ENCODE measurements at places on chromosomes 2 and 18.

- DNase-seq, result no peak
Observed at GRCh38 chr18:26252411-26252810, 26.2 kb downstream of the TAF4B start.

DNA sequence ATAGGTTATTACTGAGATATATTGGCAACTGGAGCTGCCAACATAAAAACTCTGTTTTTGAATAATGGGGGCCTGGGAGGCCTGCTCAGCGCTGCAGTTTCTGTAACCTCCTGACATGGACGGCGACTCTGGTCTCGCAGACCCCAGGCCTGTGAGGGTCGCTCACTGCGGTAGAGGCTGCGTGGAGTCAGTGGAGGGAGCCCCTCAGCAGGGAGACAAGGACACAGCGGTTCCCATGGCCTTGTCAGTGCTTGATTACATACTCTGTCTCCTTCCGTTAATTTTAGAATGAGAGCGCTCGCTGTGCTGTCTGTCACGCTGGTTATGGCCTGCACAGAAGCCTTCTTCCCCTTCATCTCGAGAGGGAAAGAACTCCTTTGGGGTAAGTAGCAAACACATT is 858 bp downstream of the TPO start:
- DNase-seq, result no peak

DNA sequence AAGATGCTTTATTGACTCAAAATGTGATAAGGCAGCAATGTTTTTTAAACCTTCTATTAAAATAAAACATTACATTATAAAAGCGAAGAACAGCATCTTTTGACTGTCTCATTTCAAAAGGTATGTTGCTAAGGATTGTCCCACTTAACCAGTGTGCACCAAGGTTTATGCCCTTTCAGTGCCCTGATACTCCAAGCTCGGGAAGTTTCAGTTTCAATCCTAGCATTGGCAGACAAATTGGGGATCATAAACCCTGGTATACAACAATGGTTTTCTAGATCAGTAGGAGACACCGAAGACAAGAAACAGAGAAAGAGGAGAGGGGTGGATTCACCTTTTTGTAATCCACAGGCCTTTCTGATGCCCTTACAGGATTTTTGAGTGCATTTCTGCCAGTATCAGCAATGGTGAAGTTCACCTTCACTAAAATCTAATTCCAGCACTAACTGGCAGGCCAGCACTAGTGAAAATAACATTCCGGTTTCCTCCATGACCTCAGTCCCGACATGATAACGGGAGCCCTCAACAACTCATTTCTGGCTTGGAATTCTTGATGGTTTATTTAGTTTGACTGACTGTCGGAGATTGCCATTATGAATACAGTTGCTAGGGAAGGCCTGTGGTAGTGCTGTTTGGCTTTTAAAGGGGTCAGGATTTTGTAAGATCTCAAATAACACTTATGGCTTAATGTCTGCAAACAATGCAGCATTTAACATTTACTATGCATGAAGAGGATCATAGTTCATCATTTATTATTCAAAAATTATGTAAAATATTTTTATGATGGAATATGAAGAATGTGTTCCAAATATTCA is 33.3 kb upstream of the FIGN start:
- no peak for DNase-seq

DNA sequence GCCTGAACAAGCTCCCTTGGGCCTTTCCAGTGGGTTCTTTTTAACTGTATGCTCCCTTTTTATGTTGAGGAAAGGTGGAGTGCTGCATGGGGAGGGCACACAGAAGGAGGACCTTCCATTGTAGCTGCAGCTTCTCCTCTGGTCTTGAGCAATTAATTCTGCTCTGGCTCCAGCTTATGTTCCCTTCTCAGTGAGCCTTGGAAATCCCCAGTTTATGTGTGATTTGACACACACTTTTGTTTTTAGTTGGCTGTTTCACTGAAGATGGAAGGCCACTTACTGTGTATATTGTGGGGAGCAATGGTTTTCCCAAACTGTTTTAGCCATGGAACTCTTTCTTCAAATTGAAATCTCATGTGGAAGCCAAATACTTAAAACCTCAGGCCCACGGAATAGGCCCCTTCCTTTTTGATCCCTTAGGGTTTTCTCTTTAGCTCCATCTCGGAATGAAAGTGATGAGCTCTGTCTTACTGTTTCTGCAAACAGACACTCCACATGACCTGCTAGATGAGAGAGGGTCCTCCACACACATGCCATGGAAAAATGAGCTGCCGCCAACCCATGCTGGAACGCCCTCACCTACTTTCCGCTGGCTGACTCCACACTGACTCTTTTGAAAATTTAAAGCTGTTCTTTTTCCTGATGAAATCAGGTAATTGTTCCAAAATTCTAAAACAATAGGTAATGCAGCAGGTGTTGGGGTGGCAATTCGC is 280.9 kb upstream of the SIX2 start:
- no peak for DNase-seq

GRCh38 chr18:63177919-63178821 is 141.4 kb downstream of the BCL2 start:
- no peak for DNase-seq

DNA sequence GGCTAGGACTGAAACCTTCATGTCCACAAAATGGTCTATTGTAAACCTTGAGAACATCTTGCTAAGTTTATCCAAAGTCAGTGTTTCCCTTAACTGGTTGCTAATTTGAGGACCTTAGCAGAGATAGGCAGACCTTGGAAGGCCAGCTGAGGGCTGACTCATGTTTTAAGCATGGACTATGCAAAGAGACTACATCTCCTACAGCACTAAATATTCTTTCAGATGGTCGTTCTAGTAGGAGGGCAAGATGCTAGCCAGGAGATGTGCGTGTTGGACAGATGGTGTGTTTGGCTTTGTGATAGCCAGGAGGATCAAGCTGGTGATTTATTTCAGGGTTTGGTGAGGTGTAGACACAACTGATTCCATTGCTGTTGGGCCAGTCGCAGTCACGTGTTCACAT is 75.8 kb downstream of the NRP2 start:
- DNase-seq, result peak; percentile 73

GRCh38 chr18:36284268-36284667 is 13.2 kb upstream of the FHOD3 start:
- DNase-seq, result no peak

DNA sequence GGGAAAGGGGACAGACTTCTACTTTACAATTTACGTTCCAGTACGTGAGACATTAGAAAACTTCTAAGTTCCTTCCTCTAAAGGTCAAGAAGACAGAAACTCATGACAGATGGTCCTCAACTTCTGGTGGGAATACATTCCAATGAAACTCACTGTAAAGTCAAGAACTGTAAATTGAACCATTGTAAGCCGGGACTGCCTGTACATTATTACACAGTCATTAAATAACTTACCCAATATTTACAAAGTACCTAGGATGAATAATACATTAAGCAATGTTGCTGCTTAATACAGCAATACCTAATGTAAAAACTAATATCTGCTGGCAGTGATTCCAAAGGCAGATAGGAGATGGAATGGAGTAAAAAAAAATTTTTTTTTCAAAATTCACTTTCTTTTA is 51.9 kb downstream of the CDH2 start:
- DNase-seq, result no peak

DNA sequence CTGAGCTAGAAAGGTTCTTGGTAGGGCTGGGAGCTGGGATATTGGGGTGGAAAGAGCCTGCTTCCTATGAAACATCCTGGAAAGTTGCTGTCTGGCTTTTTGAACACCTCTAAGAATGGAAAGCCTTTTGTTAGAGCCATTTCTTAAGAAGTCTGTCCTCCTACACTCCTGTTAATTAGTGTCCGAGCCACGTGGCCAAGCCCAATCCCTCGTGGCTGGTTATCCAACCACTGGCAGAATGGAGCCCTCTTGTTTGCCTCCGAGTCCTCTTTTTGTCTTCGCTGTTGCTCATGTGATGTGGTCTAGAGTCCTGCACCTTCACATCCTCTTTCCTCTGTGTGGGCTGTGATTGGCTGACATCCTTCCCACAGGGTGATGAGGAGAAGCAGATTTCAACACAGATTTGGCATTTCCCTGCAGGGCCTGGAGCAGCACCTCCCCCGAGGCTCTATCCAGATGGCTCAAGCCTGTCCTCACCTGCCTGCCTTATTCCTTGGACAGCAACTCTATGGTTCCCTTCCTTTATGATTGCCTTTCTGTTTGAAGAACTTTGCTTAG is 8.2 kb upstream of the TOGARAM2 start:
- DNase-seq, result no peak

DNA sequence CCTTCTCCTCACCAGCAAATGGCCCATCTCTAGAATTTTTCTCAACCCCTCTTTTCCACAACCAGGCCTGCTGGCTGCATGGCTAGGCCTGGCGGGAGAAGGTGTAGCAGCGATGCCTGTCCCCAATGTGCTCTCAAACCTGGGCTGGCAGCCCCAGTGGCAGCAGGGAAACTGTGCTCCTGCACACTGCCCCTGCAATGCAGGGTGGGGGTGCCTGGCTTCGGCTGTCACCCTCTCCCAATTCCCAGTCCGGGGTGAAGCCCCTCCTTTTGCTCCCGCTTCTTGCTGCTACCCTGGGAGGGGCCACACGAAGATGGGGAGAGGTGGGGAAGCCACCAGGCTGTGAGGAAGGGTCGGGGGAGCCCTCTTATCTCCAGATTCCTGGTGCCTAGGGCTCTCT is 36.1 kb upstream of the OTOF start:
- DNase-seq, result no peak

GRCh38 chr18:21703241-21703820 is 1.2 kb downstream of the ABHD3 start:
- DNase-seq, result peak; percentile 42

DNA sequence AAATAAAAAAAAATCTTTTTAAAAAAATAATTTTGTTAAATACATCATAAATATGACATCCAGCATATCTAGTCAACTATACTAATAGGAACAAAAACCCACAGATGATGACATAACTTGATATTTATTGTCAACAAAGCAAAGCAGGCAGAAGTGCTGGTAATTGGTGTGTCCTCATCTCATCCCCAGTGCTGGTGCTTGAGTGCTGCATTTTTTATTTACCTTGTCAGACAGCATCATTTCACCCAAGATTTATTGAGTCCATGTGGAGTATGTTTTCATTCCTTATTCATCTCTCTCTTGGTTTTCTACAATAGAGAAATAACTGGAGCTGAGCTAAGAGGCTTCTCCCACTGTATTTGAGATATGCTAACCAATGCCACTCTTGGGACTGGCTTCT is 191.6 kb upstream of the SLC14A2 start:
- DNase-seq, result no peak

- DNase-seq, result no peak
Observed at GRCh38 chr2:19359456-19359855, 1.0 kb upstream of the OSR1 start.

GRCh38 chr2:144659731-144660275 is 139.9 kb upstream of the ZEB2 start:
- no peak for DNase-seq

GRCh38 chr2:47506024-47506423 is 103.1 kb downstream of the MSH2 start:
- DNase-seq, result no peak

GRCh38 chr2:33086400-33087015 is 139.8 kb downstream of the LTBP1 start:
- peak; percentile 1 for DNase-seq

- peak; percentile 29 for DNase-seq
Observed at GRCh38 chr2:208326016-208326415, 60.0 kb downstream of the PIKFYVE start.

DNA sequence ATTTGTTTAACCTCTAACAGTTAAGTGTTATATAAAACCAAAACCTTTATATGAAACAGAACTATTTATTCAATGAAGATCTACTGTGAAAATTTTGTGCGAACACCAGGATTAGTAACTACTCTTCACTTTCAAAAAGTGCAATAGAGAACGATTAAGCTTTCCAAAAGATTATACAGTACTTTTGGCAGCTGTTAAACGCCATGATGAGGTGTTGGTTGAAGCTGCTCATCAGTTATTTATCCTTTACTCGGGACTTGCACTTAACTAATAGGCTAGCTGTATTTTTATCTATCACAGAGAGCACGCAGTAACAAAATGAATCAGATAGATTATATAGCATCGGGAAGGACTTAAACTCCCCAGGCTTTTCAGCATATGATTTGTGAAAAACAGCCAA is 113.6 kb downstream of the GCA start:
- DNase-seq, result no peak
